ENCODE measurements at places on chromosomes 11 and 22. TPM values are rescaled to one million over a fixed set of nuclear protein-coding genes. Genes with fewer than 3 reads are reported as not detected.
A peak's percentile ranks its signal among the peaks of the same experiment; 100 is the strongest.

GRCh38 chr11:33778675-33779074, 4.4 kb upstream of the FBXO3 start:
- DNase-seq, result no peak

DNA sequence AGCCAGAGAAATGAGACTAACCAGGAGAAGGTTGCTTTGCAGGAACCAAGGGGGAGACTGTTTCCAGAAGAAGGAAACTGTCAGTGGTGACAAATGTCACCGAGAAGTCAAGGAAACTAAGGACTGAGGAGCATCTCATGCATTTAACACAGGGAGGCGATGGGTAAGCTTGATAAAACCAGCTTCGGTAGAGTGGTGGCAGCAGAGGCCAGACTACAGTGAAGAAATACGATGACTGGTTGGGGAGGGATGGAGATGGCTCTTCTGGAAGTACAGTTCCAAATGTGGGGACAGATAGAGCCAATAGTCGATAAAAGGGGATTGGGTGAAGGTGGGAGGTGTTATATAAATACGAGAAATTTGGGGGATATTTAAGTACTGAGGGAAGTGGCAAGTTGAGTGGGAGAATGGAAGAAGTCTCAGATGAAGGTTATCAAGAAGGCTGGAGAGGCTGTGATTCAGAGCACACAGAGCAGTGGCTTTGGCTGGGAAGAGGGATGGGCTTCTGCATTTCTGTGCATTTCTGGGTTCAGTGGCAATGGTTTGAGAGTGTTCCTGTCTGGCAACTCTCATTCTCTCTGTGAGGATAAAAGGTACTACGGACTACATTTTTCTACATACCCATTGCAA, 29.2 kb downstream of the SC5D start:
- peak; percentile 22 for DNase-seq

DNA sequence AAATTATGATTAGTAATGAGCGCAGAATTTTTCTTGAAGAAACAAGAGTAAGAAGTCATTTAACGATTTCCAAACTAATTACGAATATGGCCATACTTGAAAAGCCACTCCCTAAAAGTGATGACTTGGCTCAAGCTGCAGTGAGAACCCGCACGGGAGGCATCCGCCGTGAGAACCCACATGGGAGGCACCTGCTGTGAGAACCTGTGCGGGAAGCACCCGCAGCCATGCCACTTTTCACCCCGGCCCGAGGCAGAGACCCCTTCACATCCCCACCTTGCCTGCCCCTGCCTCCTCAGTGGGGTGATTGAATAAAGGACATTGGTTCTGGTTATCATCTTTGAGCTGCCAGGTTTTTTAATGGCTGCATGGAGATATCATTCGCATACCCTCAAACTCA, 89.7 kb downstream of the BRD1 start:
- no peak for DNase-seq

DNA sequence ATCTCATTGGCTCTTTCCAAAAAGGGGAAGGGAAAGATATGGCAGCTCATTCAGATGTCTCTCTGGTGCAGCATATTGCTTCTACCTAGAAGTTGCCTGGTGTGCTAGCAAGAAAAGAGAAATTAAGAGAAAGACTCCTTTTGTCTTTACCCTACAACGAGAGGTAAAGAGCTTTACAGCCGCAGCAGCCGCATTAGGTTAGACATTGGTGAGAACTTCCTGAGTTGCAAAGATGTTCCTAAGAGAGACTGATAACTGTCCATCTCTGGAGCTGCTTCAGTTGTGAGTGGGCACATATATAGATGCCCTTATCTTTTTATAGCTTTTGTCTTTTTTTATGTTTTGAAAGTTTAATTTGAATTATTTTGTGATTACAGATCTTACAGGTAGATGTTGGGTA, 80.8 kb upstream of the NNMT start:
- no peak for DNase-seq

GRCh38 chr22:18044548-18045271, 20.3 kb upstream of the MICAL3 start:
- no peak for DNase-seq

DNA sequence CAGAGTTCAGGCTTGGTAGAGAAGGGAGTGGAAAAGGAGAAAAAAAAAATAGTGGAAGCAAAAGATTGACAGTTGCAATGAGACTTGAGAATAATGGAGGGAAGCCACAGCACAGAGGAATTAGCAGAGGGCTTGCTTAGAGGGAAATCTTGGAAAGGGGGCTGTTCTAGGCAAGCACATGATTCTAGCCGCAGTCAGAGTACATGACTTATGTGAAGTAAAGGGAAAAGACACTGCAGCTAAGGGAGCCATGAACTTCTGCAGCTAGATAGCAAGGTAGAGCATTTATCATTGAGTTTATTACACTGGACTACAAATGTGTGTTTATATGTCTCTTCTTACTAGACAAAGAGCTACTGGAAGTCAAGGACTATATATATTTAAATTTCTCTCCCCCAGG, 144.0 kb upstream of the OPCML start:
- no peak for DNase-seq

DNA sequence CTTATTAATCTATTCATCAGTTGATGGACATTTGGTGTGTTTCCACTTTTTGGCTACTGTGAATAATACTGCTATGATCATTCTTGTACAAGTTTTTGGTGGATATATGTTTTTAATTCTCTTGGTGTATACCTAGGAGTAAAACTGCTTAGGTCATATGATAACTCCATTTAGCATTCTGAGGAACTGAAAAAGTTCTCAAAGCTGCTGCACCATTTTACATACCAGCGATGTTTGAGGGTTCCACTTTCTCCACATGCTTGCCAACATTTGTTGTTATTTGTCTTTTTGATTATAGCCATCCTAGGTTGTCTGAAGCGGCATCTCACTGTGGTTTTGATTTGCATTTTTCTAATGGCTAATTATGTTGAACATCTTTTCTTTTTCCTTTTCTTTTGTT, 4.1 kb upstream of the ACER3 start:
- DNase-seq, result no peak

- no peak for DNase-seq
Observed at GRCh38 chr11:73972620-73973449, 9.8 kb downstream of the UCP2 start.

GRCh38 chr11:77403211-77403610, 70.7 kb downstream of the PAK1 start:
- no peak for DNase-seq

GRCh38 chr11:109785714-109786113, 307.5 kb upstream of the ZC3H12C start:
- DNase-seq, result no peak

DNA sequence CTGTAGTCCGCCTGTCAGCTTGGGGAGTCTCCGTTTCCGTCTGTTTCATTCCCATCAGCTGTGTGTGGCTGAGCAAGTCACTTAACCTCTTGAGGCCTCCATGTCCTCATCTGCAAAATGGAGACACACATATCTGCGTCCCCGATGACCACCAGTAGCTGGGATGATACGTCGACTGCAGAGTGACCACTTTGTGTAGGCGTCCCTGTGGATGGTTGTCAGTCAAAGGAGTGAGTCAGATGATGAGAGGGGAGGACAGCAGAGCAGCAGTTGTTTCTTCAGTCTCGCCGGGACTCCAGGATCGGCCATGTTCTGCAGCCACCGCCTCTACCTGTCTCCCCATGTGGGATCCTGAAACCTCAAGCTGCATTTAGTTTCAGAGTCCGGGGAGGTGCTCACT, 19.9 kb downstream of the MGAT3 start:
- DNase-seq, result no peak

- no peak for DNase-seq
Observed at GRCh38 chr11:17185938-17186337, 21.8 kb downstream of the PIK3C2A start.

- DNase-seq, result no peak
Observed at GRCh38 chr11:95228081-95228749, 2.8 kb downstream of the SESN3 start.

DNA sequence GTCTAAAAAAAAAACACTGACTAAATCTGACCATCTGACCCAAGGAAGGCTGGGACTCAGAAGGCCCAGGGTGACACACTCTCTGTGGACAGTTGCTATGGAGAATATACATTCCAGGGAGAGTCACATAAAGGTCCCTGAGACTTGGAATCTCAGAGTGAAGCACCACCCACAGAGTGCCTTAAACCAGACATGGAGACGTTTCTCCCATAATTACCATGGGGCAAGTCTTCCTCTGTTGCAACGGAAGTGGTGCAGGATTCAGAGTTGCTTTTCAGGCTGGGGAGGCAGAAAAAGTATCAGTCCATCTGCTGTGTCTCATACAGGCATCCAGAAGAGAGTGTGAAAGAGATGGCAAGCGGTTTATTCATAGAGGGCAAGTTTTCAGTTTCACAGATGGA, 58.7 kb upstream of the SLN start:
- DNase-seq, result no peak

GRCh38 chr11:126214441-126214840, 2.9 kb downstream of the FAM118B start:
- no peak for DNase-seq

GRCh38 chr11:31326470-31327148, 42.9 kb downstream of the DCDC1 start:
- DNase-seq, result no peak

DNA sequence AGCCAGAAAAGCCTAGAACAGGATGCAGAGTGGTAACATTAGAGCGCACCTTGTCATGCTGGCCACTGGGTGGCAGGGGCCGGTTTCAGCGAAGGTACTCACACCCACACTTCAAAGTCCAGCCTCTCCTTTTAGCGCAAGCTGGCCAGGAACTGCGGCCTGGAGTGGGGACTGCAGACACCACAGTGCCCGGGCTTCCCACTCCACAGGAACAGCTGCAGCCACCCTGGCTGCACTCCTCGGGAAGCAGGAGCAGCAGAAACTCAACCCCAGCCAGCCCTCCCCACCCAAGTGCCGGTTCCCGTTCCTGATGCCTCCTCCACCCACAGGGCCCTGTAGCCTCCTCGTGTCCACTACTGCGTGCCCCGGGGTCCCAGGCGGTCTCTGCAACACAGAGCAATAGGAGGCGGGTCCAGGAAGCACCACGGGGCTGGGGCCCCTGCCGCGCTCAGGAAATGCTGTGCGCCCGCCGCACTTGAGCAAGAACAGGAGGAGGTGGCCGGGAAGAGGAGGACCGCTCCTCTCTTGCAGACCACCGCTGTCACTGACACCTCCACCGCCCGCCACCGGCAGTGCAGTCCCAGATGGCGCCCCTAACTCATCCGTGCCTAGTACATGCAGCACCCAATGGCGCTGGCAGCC, 2.2 kb downstream of the RFPL2 start:
- DNase-seq, result no peak

GRCh38 chr22:46103181-46103580, 47.1 kb upstream of the PPARA start:
- DNase-seq, result no peak

DNA sequence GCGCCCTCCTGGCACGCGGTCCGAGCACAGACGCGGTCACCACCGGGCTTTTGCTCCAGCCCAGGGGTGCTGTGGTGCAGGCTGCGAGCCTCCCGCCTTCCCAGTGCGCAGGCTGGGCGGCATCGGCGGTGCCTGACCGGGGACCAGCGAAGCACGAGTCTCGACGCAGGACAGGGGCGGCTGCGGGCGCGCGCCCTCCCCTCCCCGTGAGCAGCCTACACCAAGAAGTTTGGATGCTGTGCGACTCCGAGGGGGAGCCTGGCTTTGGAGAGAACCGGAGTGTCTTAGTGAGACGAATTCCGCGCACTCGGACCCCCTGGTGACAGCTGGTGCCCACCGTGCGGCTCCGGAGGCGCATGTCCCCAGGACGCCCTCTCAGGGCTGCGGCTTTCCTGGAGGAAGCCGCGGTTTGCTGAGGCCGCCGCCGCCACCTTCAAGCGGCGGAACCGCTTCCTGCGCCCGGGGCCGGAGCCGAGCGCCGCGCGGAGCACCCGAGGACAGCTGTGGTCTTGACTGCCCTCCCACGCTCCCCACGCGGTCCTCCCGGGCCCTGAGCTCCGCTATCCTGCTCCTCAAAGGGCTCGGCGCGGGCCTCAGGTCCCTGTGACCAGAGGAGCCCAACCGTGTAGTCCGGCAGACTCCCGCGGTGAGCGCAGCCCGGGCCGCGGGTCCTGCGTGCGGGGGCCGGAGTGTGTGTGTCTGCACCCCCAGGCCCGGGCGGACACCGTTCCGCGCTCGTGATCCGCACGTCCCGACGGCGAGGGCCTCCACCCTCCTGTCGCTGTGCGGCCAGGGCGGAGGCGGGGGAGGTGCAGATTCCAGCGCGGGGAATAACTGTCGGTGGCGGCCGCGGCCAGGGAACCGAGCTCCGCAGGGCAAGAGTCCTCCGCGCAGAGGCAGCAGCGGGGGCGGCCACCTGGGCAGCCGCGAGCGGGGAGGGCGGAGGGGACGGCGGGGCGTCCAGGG, 1.7 kb downstream of the FGF3 start:
- no peak for DNase-seq

GRCh38 chr22:30263883-30264282, 2.8 kb downstream of the OSM start:
- no peak for DNase-seq

DNA sequence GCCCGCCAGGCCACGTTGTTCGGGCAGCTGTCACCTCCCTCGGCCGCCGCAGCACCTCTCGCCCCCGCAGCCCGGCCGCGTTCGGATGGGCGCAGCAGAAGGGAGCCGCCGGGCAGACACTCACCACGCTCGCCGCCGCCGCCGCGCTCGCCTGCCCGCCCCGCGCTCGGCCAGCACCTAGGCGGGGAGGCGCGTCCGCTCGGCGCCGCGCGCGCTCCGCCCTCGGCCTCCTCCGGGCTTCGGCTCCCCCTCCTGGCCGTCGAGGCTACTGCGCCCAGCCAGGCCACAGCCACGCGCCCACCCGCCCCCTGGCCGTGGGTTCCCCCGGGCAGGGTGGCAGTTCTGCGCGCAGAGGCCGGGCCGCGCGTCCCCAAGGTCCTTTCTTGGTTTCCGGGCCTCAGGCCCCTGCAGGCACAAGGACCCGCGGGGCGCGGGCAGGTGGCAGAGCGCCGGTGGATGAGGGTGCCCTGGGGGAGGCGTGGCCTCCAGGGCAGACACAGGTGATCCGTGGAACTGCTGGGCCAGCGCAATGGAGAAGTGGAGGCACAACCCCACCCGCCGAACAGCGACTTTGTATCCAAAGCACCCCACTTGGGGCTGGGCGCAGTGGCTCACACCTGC, at the start of gene SLC25A22:
SLC25A22 (minus strand) TSS at position 189 of the 621 bp plus-strand sequence. CDS start 3,275 bp downstream, outside the sequence.
- DNase-seq, result peak; percentile 84

DNA sequence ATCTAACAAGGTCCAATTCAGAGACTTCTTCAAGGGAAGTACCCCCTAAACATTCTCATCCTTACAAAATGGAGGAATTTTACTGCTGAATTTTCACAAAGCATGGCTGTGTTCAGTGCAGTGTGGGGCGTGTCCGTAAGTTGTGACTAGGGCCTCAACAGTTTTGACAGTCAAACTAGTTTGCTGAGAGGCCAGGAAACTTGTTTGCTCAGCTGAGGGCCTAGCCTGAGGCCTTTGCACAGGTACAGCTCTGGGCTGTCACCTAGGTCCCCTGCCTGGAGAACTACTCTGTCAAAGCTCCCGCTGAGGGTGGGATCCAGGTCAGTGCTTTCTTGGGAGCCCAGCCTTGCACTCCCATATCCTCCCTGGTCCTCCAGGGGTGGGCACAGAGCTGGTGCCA, 27.9 kb downstream of the TCP11L1 start:
- DNase-seq, result no peak

- no peak for DNase-seq
Observed at GRCh38 chr11:103079833-103080232, 12.1 kb downstream of the DCUN1D5 start.

The MS4A4A gene
- not detected for total RNA-seq

The VSIG10L2 gene
- not detected for total RNA-seq

The PPFIBP2 gene
- 0.62 TPM for total RNA-seq

The CCDC116 gene
- 0.73 TPM for total RNA-seq

The SLC22A25 gene
- not detected for total RNA-seq

The ZFTA gene
- total RNA-seq, result 3.8 TPM

The PNPLA5 gene
- not detected for total RNA-seq
